Jurkat, Clone E6-1 (cell line): ENCODE measurements at places on chromosomes 5 and 9.

- DNase-seq: no peak
Measured at GRCh38 chr9:98057138-98057799, 737 bp downstream of the NANS start.

- DNase-seq: no peak
Measured at GRCh38 chr5:111999286-111999685, 242.3 kb upstream of the NREP start.

DNA sequence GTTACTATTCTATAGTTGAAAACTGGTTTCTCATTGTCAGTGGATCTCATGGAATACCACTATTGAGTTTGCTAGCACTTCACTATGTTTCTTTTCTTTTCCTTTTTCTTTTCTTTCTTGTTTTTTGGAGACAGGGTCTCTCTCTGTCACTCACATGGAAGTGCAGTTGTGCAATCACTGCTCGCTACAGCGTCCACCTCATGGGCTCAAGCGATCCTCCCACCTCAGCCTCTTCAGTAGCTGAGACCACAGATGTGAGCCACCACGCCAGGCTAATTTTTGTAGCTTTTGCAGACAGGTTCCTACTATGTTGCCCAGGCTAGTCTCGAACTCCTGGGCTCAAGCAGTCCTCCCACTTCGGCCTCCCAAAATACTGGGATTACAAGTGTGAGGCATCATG lies 42.7 kb upstream of the VCAN start:
- DNase-seq: no peak

DNA sequence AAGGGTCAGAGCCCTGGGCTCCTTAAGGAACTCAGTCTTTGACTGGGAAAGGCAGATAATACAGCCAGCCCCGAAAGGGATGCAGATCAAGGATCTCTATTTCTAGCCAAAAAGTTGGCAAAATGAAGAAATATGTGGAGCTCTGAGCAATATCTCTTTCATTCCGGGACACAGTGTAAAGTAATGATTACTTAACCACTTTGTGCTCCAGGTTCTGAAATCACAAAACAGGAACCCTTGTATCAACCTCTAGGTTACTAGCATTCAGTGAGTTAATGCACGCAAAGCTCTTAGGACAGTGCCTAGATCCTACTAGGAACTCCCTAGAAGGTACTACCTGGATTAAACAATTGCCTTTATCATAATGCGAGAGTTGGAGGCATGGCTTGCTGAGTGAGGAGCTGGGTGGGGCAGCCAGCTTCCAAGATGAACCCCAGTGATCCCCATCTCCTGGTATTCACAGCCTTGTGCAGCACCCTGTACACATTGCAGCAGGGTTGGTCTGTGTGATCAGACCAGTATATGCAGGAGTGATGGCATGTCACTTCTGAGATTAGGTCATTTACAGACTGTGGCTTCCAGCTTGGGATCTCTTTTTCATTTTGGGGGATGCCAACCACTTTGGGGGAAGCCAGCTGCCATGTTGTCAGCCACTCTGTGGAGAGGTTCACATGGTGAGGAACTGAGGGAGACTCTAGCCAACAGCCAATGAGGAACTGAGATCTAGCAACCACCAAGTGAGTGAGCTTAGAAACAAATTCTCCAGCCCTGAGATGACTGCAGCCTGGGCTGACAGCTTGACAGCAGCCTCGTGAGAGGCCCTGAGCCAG lies 103.1 kb upstream of the SLC44A1 start:
- DNase-seq: no peak

- DNase-seq: no peak
Measured at GRCh38 chr5:123671711-123672456, 159.9 kb downstream of the CSNK1G3 start.

DNA sequence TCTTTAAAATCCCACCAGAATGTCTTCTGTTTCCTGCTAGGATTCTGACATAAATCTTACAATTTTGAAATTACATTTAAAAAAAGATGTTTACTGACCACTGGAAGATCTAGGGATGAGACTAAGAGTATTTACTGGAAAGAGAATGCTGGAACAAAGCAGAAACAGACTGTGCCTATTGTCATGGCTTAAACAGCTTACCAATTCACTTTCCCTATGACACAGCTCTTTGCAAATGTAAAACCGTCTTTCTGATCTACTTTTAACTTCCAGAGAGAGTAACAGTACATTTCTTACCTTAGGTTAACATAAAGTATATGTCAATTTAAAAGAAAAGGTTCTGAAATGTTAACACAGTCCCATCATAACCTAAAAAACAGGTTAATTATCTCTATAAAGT lies 10.7 kb downstream of the GIN1 start:
- DNase-seq: no peak

DNA sequence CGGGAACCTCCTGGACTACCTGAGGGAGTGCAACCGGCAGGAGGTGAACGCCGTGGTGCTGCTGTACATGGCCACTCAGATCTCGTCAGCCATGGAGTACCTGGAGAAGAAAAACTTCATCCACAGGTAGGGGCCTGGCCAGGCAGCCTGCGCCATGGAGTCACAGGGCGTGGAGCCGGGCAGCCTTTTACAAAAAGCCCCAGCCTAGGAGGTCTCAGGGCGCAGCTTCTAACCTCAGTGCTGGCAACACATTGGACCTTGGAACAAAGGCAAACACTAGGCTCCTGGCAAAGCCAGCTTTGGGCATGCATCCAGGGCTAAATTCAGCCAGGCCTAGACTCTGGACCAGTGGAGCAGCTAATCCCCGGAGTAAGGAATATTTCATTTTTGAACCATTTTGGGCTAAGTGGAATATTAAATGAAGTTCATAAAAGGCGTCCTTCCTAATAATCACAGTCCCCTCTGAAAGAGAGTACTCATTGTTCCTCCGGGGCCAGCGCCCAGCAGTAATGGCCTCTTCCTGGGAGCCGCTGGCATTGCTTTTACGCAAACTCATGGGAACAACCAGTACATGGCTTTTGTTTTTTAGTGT lies 23.6 kb downstream of the QRFP start:
- no peak for DNase-seq

DNA sequence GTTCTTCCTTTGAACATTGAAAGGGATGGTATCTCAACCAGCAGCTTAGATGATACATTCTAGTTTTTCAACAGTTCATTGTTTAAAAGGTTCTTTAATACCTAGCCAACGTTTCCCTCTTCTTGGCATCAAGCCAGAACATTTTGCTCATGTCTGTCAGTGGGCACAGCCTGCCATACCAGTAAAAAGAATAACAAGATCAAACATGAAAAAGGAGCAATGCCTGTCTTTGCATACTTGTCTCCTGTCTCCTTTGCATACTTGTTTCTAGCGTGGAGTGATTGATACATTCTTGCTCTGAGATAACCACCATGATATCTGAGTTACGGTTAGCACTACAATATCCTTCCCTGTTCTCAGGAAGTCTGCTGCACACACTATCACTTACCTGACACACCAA lies 248.6 kb upstream of the DAPK1 start:
- DNase-seq: no peak

DNA sequence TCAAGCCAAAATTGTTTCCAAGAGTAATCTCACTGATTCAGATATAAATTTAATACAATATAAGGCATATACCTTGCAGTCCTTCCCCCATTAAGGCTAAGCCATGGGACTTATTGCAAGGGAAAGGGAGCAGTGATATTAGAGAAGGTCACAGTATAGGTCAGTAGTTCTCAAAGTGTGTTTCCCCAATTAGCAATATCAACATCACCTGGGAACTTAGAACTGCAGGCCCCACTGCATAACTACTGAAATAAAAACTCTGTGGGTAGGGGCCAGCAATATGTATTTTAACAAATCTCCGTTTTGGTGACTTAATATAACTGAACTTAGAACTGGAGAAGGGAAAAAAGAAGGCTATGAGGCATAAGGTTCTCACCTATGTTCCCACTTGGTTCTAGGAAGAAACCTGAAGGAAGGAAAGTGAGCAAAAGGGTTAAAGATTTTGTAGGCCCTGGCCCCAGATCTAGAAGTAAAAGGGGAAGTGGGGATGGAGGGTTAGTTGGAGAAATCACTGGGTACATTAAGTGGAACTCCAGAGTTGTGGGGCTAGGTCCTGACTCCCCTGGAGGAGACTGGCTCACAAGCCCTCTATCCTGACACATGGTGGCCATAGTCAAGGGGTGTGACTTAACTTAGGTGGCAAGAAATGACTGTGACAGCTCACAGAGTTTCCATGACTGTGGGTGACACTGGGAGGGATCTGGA lies 40.7 kb downstream of the WDR36 start:
- DNase-seq: no peak

DNA sequence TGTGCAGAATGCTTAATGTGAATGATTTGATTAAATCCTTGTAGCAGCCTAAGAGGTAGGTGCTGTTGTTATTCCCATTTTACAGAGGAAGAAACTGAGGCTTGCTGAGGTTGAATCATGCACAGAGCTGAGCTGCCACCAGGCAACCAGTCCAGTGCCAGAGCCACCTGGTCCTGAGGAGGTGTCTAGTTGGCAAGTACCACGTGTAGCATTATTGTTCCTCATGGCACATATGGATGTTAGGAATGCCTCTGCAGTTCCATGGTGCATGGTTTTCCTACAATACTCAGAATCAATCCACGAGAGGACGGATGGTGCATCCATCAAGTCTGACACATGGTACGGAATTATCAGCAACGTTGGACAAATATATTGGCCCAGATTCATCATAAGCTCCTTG lies 8.9 kb downstream of the UBE2QL1 start:
- no peak for DNase-seq
